ENCODE measurements at places on chromosomes 7 and 10.

DNA sequence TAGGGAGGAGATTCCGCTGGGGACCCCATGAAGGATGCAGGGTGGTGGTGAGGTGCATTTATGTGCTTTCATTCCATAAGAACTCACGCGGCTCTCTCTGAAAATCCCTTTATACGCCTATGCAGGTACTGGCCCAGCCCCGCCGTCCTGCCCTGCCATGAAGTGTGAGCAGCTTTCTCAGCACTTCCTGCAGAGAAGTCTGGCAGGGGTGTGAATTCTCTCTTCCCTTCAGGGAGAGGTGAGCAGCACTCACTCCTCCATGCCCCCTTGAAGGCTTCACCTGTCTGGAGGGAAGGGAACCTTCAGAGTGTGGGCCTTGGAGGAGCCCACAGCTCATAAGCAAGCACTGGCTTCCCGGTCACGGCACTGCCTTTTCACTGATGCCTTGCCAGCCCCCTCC is 34.0 kb downstream of the PPP2R2D start:
- DNase-seq, result no peak

DNA sequence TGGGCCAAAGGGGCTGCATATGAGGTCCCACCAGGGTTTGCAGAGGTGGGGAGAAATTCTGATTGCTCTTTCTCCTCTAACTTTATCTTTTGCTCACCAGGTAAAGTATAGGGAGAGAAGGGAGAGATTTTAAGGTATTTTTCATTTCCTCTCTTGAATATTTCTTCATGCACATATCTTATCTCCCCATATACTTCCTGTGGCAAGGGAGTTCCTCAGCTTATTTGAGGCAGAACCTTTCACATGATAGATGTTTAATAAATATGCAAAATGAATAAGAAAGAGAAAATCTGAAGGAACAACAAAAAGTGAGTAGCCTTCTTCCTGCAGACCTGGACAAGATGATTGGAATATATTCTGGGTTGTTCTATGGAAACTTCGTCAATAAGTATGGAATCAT is 67.4 kb upstream of the PDCD4 start:
- DNase-seq, result no peak

DNA sequence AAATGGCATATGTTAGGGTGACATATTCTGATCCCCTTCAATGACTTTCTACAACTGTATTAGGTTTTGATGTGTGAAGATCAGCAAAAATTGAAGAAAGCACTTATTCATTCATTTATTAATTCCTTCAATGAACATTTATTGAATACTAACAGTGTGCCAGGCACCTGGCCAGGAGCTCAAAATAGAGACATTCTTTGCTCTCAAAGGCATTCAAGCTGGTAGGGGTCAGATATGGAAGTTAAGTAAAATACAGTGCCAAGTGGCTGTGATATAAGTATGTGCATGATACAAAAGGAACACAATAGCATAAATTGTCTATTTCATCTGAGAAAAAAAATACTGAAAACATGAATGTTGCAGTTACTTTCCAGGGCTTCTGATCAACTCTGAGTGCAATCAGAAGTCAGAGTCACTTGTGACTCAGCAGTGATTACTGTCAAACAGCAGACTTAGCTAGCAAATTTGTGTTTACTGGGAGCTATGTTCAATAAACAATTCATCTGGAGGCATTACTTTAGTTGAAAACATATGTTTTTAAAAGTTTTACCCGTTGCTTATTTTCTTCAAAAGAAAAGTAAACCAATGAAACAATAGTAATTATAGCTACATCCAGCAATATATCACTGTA is 60.4 kb upstream of the CACNB2 start:
- DNase-seq, result no peak

DNA sequence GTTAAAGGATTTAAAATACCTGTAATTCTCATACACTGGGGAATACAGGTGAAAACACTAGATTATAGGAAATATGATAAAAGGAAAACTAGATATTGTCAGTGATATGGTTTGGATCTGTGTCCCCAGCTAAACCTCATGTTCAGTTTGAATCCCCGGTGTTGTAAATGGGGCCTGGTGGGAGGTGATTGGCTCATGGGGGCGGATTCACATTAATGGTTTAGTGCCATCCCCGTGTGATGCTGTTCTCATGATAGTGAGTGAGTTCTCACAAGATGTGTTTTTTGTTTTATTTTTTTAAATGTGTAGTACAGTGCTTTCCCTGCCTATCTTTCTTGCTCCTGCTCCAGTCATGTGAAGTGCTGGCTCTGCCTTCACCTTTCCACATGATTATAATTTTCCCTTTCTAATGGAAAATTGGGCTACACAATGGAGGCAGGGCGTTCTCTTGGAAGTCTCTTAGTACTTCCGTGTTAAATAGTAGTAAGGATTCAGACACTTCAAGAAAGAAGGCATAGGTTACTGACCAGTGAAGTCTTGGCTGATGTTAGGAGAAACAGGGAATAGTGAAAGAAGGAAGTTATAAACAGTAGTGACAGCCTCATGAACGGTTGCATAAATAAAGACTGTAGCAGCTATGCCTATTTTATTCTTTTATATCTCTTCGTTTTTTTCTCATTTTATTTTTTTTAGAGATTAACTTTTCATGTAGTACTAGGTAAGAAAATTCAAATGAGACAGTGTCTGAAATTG is 386.4 kb downstream of the SUGCT start:
- no peak for DNase-seq

GRCh38 chr7:1137517-1138167 is 22.4 kb downstream of the ZFAND2A start:
- DNase-seq, result no peak

- peak; percentile 65 for DNase-seq
Observed at GRCh38 chr10:120824881-120825309, 26.3 kb upstream of the WDR11 start.

DNA sequence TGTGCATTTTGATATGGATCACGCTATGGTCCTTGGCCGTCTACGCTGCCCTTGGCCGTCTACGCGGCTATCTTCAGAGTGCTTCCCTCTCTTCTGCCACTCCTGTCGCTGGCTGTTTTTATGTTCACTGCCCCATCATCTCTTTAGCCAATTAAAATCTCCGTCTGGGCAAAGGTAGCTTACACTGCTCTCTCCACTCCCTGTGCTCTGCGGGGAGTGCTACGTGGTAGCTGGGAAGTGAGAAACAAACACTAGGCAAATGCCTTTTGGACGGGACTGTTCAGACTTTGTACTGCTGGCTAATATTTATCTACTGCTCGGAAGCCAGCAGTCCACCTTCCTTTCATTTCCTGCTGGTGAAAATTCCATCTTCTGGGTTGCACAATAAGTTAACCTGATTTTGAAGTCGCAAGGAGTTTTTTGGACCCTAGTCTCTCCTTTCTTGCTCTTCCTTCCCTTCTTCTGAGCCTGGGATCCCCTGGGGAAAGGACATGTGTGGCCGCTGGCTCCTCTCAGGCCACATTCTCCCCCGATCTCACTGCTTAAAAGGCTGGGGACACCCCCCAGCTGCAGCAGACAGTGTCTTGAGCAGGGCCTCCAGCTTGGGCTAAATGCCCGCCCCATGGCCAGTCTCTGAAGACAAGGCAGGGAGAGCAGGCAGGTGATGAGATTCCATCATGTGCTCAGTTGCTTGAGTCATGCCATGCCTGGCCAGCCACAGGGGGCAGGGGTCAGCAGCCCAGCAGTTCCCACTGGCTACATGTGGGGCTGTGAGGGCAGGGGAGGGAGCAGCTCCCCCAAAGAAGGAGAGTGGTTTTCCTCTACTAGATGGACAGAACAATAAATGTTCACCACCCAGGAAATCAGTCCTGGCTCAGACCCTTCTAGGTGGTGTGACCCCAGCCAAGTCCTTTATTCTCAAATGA is 25.5 kb upstream of the RBM33 start:
- DNase-seq, result peak; percentile 95

DNA sequence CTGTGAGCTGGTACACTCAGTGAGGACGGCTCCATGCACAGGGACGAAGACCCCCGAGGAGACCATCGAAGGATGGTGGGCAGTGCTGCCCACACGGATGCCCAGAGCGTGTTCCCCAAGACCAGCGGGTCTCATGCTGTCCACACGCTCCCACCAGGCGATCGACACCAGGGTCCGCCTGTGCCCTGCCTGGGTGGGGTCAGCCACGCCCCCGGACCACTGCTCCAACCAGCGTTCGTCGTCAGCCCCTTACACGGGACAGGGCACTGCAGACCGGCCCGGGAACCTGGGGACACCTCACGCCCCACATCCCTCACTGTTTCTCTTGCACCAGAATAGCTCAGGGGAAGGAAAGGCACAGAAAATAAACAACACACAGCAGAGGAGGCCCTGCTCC is 223.5 kb downstream of the DNAJB6 start:
- no peak for DNase-seq

All from HT-29 (cell line).